Heart left ventricle (tissue), 16 donors: ENCODE measurements at places on chromosomes 7 and 10.

GRCh38 chr10:76408646-76409045 is 977.2 kb downstream of the LRMDA start:
- no peak for DNase-seq

GRCh38 chr7:45699015-45699309 is 124.8 kb downstream of the ADCY1 start:
- no peak for DNase-seq

GRCh38 chr10:112412696-112413095 is 34.0 kb downstream of the ZDHHC6 start:
- no peak for DNase-seq

- no peak for DNase-seq
Observed at GRCh38 chr7:35255443-35256255, 1.7 kb upstream of the TBX20 start.

- no peak for DNase-seq
Observed at GRCh38 chr7:101787864-101788263, 29.6 kb upstream of the CUX1 start.

DNA sequence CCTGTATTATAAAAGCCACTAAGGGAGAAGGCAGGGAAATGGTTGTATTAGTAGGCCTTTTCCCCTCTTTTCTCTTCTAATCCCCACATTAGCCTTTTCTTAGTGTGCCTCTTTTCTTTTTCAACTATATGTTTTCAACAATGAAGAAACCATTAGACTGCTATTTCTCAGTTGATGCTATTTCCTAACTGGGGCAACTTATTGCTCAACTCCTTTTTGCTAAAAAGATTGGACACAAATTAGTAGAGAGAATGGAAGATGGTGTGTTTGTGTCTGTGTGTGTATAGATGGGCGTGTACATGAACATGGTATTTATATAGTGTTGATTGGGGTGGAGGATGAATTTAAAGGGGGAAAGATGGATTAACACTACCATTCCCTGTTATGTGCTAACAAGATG is 28.4 kb downstream of the TBC1D12 start:
- no peak for DNase-seq

- no peak for DNase-seq
Observed at GRCh38 chr10:71371750-71372166, 25.0 kb upstream of the CDH23 start.

DNA sequence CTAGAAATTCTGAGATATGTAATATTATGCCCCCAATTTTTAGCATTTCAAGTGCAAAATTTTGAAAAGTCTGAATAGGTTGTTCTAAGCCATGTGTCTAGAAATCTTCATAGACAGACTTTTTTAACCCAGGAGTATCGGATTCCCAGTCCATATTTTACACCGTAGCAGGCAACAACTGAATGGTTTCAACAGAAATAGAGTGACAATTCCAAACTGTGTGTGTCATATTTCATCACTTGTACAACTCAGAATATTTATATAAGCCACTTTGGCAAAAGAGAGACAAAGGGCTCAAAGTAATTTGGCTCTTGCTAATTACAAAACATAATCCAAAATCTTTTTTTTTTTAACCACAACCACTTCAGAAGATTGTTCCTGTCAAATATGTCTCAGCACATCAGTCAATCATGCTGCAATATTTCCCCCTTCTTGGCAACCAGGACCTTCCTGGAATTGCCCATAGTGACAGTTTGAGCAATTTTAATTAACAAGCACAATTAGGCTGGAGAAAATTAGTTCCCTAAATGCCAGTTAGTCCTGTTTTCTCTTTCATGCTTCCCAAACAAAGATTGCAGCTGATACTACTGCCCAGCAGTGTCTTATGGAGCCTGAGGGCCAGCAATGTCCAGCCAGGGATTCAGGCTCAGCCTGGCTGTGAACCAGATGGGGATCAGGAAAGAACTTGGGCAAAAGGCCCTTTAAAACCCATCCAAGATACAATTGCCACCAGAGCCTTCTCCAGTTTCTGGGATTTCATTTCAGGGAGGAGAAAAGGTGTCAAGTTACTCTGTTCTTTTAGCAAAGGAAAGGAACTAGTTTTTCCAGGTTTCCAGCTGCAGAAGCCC is 533.3 kb upstream of the GHITM start:
- no peak for DNase-seq
